ENCODE measurements at places on chromosomes 6 and 20.

- DNase-seq: no peak
Measured at GRCh38 chr20:3494218-3494617, 23.4 kb downstream of the ATRN start.

DNA sequence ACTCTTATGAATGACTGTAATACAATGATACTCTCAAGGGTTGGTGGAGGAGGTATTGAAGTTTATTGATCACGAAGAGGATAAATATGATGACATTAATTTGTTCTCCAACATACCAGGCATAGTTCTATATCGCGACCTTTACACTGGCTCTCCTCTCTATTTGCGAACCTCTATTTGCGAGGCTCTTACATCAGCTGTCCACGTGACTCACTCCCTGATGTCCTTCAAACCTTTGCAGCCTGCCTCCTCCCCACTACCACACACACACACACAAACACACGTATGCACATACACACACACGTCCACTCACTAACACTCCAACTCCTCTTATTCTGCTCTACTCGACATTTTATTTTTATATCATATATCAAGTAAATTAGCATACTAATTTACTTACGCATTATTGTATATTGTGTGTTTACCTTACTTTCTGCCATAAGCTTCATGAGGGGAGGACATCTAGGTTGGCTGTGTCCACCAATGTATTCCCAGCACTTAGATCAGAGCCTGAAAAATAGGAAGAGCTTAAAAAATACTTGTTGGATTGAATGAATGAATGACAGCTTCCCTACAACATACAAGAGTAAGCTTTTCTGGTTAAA, 53.3 kb upstream of the TNFRSF21 start:
- no peak for DNase-seq

- no peak for DNase-seq
Measured at GRCh38 chr6:12886961-12887775, 170.6 kb downstream of the PHACTR1 start.

- no peak for DNase-seq
Measured at GRCh38 chr6:43944908-43945767, 175.1 kb downstream of the VEGFA start.

- DNase-seq: no peak
Measured at GRCh38 chr20:45183084-45183483, 8.4 kb downstream of the PI3 start.

DNA sequence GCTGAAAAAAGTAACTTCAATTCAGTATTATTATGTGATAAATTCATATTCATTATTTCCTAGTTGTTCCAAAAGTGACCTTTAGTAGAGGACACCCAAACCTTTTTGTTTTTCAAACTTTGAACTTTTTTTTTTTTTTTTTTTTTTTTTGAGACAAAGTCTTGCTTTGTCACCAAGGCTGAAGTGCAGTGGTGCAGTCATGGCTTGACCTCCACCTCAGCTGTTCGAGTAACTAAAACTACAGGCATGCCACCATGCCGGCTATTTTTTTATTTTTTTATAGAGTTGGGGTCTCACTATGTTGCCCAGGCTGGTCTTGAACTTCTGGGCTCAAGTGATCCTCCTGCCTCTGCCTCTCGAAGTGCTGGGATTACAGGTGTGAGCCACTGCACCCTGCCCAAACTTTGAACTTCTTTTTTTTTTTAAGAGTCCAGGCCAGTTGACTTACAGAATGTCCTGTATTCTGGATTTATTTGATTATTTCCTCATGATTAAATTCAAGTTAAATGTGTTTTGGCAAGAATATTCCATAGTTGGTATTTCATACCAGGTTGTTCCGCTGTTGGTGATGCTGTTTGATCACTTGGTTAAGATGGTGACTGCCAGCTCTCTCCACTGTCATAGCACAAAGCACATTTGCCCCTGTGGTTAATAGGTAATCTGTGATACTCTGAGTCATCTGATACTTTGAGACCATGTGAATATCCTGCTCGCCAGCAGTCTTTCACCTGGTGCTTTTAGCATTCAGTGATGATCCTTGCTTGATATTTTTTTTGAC, 48.0 kb downstream of the VAPB start:
- DNase-seq: no peak

DNA sequence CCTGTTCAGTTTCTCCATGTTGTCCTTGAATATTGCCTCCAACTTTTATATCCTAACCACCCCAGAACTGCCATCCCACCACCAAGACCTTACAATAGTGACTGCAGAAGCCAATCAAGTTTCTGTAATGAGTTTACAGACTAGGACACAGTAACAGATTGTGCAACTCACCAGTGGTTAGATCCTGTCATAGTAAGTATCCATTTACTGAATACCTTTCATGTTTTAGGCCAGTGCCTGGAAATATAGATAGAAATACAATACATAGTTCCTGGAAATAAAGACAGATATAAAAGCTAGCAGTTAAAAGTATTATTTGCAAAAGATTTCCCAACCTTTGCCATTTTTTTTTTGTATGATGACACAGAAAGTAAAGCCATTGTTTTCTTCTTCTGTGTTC, 471.8 kb upstream of the BTBD3 start:
- no peak for DNase-seq

DNA sequence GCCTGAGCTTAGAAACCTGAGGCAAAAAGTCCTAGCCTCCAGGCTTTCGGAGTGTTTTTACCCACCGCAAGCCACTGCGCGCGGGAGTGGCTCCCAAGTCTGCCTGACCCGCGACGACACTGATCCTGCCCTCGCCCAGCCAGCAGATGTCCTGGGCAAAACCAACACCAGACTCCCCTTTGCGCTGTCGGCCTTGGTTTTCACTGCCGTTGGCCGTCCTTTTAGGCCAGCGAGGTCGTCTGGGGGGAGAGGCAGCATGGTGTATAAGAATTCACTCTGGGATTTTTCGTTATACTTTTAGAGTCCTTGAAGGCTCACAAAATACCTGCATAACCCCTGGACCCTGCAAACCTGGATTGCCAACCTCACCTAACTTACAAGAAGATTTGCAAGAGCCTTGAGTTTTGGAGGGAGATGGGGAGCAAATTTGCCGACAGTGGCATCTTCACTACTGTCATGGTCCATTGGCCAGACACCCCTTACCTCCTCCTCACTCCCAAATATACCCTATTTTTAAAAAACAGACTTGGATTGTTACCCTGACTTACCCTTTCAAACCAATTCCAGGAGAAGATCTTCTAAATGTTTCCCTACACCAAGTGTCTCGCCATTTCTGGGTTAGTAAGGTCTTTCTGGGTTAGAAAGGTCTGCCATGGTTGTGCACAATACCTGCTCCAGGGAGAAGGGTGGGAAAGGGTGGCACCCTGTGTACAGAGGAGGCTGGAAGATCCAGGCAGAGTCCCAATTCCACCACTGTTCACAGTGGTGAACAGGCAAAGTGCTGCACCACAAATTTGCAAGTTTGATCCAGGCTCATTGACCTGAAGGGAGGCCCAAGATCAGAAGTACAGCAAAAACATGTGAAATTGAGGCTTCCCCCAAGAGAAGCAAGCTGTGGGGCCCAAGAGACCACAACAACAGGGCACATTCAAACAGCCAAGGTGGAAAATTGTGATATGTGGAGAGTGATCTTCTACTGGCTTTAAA, 4.4 kb downstream of the FOXA2 start:
- no peak for DNase-seq

DNA sequence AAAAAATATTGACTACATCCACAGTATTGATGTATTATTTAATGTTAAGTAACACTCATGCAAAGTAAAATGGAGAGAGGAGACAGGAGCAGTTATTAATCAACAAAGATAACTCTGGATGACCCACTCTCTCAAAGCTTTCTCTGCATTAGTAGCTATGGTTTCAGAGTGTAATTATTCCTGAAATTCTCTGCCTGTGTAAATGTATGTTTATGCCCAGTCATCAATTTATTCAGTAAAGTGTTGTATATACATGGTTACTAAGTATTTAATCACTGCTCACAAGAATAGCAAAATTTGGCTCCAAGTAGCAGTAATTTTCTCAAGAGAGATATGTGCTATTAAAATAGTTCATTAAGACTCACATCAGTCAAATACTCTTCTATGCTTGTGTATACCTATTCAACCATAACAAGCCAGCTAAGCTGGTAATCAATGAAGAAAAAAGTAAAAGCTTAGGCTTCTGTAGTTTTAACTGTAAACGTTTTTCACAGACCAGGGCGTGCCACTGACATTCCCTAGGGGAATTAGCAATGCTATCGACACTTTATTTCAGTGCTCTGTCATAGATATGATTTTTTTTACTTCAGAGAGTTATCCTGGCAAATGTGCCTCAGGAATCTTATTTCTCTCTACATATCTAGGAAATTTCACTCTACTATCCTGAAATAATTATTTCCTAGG, 54.0 kb upstream of the RAB32 start:
- no peak for DNase-seq

DNA sequence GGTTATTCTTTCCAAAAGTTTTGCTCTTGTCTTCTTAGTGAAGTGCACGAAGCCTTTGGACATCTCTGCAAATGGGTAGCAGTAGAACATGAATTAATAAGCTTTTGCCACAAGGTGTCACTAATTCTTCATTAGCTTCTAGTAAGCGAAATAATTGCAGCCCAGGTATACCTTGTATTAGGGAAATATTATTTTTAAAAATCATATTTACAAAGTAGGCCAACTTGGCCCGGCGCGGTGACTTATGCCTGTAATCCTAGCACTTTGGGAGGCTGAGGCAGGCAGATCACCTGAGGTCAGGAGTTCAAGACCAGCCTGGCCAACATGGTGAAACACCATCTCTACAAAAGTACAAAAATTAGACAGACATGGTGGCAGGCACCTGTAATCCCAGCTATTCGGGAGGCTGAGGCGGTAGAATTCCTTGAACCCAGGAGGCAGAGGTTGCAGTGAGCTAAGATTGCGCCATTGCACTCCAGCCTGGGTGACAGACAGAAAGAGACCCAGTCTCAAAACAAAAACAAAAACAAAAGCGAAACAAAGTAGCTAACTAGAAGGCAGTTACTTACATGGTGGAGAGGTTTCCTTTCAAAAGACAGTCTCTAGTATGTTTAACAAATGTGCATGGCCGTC, 8.8 kb upstream of the RSPH3 start:
- DNase-seq: no peak

DNA sequence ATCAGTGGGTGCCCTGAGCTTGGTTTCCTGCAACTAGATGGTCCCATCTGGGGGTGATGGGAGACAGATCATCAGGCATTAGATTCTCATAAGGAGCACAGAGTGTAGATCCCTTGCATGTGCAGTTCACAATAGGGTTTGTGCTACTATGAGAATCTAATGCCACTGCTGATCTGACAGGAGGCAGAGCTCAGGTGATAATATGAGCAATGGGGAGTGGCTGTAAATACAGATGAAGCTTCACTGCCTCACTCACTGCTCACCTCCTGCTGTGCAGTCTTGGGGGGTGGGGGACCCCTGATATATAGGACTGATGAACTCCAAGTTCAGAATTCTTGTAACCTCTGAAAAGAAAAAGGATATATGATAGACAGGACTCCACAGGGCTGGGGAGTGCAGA, 108.0 kb downstream of the RIN2 start:
- DNase-seq: no peak

DNA sequence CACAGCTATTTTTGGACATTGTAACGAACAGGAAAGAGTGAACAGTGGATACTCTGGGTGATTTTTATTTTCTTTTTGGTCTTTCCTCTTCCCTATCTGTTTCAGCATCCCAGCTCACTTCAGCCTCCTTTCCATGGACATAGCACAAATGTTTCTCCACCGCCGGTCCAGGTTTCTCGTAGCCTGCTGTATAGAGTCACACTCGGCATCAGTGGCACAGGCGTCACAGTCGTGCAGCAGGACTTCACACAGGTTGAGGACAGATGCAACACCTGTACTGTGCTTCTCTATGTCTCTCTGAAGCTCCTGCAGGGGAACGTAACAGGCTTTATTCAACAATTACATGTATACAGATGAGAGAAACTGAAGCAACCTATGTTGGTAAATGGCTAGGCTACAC, 348.3 kb downstream of the ESR1 start:
- DNase-seq: no peak

DNA sequence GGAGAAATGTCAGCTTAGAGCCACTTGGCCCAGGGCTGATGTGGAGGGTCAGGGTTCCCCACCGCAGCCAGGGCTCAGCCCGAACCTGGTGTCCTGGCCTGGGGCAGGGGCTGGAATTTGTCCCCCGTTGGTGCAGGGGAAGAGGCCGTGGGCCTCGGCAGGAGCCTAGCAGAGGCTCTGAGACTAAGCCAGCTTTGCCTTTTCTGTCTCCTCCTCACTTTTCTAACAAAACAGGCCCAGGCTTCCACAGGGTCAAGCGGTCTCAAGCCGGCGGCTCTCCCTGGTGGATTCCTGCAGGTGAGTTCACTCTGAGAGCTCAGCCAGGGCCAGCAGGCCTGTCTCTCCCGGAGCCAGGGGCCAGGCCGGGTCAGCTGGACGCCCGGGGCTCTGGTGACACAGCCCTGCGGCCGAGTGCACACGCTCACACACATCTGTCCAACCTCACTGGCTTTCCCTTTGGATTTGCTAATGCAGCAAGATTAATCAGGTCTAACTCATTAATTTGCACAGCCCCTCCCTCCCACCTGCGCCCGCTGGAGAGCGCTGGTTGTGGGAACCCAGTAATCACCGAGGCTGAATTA, 2.9 kb upstream of the CHRNA4 start:
- DNase-seq: no peak

- DNase-seq: no peak
Measured at GRCh38 chr20:49247169-49247723, 28.0 kb downstream of the DDX27 start.

- no peak for DNase-seq
Measured at GRCh38 chr6:44430326-44430725, 42.8 kb downstream of the CDC5L start.

DNA sequence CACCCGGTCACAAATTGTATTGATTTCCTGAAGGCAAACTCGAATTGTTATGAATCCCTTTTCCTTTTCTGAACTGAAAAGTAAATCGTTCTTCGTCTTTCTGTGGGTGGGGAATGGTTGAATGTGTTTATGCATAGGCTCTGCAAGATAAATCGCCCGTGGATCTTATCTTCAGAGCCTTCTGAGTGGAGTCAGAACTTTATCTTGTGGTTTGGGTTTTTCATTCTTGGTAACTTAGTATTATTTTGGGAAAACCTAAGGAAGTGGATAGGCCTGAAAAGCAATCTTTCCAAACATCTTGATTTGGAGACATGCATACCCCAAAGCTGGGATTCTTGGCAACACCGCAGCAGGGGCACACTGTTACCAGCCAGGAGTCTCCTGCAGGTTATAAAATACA, 122.4 kb downstream of the MAP3K7 start:
- no peak for DNase-seq

GRCh38 chr6:52361414-52361944, 472 bp upstream of the PAQR8 start:
- no peak for DNase-seq

- DNase-seq: no peak
Measured at GRCh38 chr6:56378966-56379585, 131.7 kb upstream of the COL21A1 start.

DNA sequence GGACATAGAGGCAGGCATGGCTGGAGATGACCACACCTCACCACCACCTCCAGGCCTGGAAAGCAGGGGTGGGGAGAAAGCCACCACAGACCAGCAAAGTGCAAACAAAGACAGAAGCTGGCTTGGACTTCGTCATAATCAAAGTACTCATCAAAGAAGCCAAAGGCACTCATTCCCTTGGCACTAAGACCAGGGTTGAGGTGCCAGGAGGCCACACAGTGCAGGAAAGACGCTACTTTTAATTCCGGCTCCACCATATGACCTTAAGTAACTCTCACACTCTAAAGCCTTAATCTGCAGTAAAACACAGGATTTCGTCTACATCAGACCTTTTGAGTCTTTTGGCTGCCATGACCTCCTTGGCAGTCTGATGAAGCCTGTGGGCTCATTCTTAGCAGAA, 123.1 kb downstream of the HIVEP2 start:
- DNase-seq: no peak
